ENCODE measurements at places on chromosomes 7 and 10. TPM values are rescaled to one million over a fixed set of nuclear protein-coding genes. Genes with fewer than 3 reads are reported as not detected.

The C10orf67 gene
- polyA plus RNA-seq: 1.4 TPM

The ITPRID1 gene
- polyA plus RNA-seq: not detected

The PTER gene
- 18.3 TPM for polyA plus RNA-seq

The TFR2 gene
- polyA plus RNA-seq: 0.86 TPM
